ENCODE measurements at places on chromosomes 6 and 20.
A peak's percentile ranks its signal among the peaks of the same experiment; 100 is the strongest.

DNA sequence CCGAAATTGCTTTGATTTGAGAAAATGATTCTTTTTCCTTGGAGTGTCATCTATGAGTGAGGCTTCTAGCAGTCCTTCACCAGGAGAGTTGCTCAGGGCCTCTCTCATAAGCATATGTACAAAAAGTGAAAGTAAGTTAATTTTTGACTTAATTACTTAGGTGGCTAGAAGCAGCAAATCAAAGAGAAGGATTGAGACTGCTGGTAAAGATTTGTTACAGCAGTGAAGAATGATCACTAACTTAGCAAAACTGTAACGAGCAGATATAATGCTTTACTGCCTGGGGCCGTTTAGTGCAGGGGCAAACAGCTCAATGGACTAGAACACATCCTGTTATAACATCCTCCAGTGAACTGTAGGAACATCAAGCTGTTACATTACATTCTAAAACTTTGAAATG, 167.8 kb upstream of the RIPOR2 start:
- no peak for DNase-seq

- DNase-seq, result no peak
Observed at GRCh38 chr6:1143655-1144054, 168.2 kb upstream of the FOXQ1 start.

DNA sequence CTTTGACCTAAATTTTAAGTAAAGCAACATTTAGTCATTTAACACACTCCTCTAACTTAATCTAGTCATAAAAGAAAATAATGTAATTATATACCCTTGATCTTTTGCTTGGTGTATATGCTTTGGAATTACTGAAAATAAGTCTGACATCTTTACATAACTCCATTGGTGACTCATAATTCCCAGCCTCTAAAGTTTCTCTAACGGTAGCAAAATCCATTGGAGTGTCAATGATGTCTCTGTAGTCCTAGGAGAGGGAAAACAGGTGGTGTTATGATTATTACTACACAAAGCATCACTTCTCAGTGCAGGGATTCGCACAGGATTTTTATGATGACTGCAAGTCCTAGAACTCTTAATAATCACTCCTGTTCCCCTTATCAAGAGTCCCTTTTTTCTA, 80.2 kb downstream of the IRAK1BP1 start:
- no peak for DNase-seq

GRCh38 chr6:33947916-33948594, 144.3 kb upstream of the MLN start:
- DNase-seq, result no peak

- DNase-seq, result peak; percentile 56
Observed at GRCh38 chr6:31681135-31681671, 336 bp upstream of the LY6G5C start.

DNA sequence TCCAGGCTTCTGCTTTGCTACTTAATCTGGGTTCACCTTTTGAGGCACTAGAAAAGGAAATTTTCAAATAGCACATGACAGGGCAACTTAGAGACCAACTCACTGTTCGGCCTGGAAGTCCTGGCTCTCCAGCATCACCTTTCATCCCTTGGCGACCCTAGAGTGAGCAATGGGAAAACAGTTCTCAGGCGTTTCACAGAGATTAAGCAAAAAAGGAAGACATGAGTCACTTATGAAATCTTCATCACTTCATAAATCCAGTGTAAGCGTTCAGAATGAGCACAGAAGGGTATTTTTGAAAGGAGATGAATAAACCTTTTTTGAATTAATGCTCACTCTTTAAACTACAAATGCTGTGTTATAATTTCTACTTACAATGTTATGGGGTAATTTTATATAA, 104.0 kb downstream of the COL12A1 start:
- no peak for DNase-seq

GRCh38 chr6:30184417-30185031, 21.2 kb downstream of the TRIM15 start:
- no peak for DNase-seq

DNA sequence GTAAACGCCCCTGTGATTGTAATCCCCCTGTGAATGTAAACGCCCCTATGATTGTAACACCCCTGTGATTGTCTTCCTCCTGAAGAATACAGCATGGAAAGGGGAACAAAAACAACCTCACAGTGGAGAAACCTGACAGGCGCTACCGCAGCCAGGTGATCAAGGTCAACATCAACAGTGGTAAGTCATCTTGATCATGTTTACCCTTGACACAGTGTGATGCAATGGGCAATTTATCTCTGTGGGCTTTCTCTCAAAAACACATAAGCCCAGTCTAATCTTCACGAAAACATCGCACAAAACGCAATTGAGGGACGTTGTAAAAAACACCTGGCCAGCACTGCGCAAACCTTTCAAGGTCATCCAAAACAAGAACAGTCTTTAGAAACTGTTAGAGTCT, 277.2 kb downstream of the PRKN start:
- DNase-seq, result no peak

GRCh38 chr20:1820138-1821079, 74.8 kb upstream of the SIRPA start:
- no peak for DNase-seq

DNA sequence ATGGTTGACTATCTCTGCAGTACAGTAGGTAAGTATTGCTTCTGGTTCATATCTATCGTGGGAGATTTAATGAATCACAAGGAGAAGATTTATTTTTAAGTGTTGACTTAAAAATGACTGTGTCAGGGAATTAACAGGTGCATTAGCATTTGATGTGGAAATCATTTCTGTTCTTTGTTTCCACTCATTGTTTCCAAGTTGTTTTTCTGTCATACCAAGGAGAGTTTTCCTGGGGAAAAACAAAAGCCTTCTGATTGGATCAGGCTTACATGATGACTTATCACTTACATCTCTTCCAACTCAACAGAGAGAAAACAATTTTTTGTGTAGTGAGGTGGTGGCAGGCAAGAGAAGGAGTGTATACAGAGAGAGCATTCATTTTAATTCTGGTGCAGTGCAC, 686.4 kb downstream of the HTR1B start:
- no peak for DNase-seq

GRCh38 chr20:5864873-5865587, 85.3 kb downstream of the TRMT6 start:
- no peak for DNase-seq

DNA sequence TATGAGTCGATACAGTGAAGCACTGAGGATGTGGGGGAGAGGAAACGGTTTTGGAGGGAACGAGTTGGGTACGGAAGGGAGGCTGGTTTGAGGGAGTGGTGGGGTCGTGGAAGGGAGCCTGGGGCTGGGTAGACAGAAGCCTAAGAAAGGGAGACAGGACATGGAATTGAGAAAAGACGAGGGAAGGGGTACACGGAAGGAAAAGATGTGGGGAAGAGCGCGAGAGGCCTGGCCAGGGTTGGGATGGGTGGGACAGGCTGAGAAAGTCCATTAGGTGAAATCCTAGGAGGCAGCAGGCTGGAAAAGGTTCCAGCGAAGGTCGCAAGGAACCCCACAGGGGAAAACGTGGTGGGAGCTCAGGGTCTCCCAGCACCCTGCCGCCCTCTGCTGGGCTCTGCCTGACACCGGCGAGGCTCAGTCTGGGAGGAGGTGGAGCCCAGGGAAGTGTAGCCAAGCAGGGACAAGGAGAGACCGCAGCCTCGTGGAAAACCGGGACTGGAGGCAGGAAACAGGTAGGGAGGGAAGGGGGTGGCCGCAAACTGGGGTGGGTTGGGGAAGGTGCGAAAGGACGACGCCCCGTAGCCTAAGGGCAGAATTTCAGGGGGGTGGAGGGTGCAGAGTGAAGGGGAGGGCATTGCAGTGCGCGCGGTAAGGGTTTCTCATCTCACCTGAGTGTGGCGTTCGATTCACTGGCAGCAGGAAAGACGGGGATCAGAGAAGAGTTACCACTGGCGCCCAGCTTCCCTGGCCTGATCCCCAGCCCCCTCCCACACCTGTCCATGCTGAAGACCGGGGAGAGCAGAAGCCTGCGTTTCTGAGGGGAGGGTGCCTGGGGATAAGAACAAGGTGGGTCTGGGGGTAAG, 4.3 kb downstream of the GABBR1 start:
- peak; percentile 42 for DNase-seq

GRCh38 chr6:27791182-27791943, 120.8 kb downstream of the OR2B2 start:
- DNase-seq, result peak; percentile 82

- DNase-seq, result no peak
Observed at GRCh38 chr20:34888468-34888867, 12.1 kb downstream of the ACSS2 start.

- no peak for DNase-seq
Observed at GRCh38 chr20:57860576-57860975, 150.8 kb upstream of the PMEPA1 start.

DNA sequence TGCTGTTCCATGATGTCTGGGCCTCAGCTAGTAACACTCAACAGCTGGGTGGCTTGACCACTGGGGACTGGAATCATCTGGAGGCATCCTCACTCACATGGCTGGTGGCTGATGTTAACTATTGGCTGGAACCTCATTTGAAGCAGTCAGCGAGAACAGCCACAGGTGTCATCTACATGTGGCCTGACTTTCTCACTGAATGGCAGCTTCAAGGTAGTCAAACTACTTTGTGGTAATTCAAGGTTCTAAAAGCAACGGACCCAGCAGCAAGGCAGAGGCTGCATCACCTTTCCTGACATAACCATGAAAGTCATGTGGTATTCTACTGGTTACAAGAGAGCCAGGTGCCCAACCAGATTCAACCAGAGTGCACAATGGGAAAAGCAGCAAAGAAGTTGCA, 115.9 kb upstream of the DST start:
- DNase-seq, result peak; percentile 58

GRCh38 chr6:89970609-89971337, 76.5 kb downstream of the GJA10 start:
- DNase-seq, result peak; percentile 11

DNA sequence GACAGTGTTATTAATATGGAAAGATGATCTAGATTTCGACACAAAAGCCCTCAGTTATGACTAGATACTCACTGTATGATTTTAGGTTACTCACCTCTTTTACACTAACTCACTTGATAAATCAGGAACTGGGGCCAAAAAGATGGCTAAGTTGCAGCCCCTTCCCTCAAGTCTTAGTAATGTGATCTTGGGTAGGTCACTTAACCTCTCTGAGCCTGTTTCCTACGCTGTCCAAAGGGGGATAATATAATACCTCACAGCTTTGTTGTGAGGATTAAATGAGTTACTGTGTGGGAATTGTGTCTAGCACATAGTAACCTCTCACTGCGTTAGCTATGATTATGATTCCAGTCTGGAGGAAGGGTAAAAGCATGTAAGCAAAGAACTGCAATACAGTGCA, 1.3 kb downstream of the TTI1 start:
- DNase-seq, result no peak

DNA sequence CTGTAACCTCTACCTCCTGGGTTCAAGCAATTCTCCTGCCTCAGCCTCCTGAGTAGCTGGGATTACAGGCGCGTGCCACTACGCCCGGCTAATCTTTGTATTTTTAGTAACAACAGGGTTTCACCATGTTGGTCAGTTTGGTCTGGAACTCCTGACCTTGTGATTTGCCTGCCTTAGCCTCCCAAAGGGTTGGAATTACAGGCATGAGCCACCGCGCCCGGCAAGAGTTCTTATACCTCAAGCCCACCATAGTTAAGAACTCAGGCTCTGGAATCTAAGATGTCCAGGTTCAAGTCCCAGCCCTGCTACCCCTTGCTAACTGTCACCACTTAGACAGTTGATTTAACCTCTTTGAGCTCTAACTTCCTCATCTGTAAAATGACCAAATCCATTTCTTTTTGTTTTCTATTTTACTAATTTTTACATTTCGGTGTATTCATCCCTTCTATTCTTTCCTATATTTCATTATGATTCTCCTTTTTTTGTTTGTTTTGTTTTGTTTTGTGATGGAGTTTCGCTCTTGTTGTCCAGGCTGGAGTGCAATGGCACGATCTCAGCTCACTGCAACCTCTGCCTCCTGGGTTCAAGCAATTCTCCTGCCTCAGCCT, 104.8 kb upstream of the ZNF217 start:
- DNase-seq, result no peak

Measured in GM12865 (cell line).